NCI-H1417 (cell line): ENCODE measurements at places on chromosomes 3 and 15.

DNA sequence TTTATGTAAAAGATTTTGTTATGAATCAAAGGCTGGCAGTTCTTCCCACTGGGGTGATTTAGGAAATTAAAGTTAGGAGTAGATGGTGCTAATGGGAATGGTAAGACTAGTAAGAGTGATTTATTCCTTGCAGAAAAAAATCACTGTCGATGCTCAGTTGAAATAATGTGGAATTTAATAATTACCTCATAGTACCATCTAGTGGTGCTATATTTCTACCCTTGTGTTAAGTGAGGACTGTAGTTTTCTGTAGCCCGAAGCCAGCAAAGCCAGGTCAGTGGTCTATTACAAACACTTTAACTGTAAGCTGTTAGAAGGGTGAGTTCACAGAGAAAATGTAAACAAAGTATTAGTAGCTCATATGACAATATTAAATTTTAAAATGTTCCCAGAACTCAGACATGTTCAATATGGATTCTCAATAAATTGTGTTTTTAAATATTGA, 39.5 kb upstream of the GOLGA8J start:
- DNase-seq, result peak; percentile 12

DNA sequence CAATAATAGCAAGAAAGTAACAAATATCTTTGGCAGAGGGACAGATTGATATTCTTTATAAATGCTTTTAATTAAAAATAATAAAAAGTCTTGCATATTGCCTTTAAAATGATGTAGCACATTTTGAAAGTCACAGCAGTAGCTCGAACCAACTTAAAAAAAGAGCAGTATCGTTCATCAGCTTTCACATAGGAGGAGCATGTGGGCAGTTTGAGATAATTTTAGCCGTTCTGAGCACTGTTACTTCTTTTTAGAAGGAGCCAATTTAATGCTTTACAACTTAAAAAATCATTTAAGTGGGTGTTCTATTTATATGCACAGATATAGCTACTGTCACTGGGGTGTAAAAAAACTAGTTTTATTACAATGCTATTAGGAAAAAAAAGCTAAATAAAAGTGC, 622.7 kb upstream of the GBE1 start:
- no peak for DNase-seq

GRCh38 chr15:23588268-23588667, 22.8 kb downstream of the MKRN3 start:
- no peak for DNase-seq

GRCh38 chr3:58524326-58524888, 12.6 kb downstream of the ACOX2 start:
- DNase-seq, result no peak

- DNase-seq, result no peak
These were observed 158.4 kb downstream of the FHIT start for GRCh38 chr3:61092870-61093269.

GRCh38 chr3:143571548-143571947, 276.7 kb downstream of the SLC9A9 start:
- no peak for DNase-seq

GRCh38 chr3:111311709-111312235, 230.2 kb upstream of the CD96 start:
- no peak for DNase-seq

GRCh38 chr15:25774871-25775270, 88.3 kb downstream of the ATP10A start:
- no peak for DNase-seq

- no peak for DNase-seq
These were observed 18.9 kb downstream of the VGLL4 start for GRCh38 chr3:11624704-11625375.

DNA sequence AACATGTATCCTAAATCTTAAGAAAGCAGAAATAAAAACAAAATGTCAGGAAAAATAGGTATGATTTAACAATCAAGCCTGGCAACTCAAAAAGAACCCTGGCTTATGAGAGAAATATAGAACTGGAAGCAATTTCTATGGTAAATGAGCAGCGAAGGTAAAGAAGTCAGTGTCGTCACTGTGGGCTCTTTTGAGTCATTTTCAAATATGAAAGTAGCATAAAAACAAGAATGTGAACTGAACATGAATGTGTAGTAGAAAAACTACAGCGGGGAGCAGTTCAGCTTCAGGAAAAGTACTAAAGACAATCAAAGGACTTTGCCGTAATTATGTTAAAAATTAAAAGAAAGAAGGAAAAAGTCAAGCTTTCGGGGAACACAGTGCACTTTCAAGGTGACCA, 17.5 kb downstream of the LSG1 start:
- DNase-seq, result no peak

DNA sequence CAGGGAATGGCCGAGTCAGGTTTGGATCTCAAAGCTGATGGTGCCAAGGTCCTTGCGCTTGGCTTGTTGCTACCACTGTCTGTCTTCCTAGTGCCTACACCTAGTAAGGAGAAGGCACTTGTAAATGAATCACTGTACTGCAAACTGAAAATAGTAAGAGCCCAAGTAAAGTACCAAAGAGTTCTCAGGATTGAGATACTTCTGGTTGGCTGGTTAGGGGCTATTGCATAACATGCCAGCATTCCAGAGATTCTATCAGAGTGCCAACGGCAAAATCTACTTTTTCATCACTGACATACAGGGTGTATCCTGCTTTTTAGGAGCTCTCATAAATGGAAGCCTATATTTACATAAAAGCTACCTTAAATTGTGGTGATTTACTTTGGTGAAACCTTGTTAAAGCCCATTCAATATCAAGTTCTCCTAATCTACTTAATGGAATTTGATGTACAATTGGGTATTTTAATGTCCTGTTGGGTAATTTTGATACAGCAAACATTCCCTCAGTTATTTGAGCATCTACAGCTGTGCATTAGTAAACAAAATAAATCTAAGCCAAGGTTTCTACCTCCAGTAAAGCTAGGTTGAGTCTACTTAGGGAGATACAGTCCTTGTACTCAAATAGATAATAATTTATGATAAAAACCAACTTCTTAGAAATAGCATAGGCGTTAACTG, 30.7 kb upstream of the CHD2 start:
- DNase-seq, result no peak

GRCh38 chr3:127028781-127029657, 46.1 kb downstream of the PLXNA1 start:
- DNase-seq, result no peak

- DNase-seq, result no peak
These were observed 276.6 kb downstream of the SHQ1 start for GRCh38 chr3:72571638-72572114.

- no peak for DNase-seq
These were observed 49.0 kb downstream of the SUCLG2 start for GRCh38 chr3:67605377-67605776.

DNA sequence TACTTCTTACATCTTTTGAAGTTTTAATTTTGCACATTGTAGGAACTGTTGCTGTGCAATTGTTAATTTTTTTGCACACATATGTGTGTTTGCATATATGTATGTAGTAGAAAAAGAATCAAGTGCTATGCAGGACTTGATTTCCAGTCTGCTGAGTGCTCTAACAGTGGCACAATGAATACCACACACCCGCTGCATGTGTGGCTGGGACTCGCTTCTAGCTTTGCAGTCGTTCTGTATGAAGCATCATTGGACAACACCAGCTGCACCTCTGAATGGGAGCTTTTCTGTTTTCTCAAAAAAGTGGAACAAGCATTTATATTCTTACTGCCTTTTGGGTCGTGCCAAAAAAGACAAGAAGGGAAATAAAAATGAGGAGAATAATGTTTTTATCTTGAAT, 564.7 kb downstream of the FOXP1 start:
- DNase-seq, result no peak

- DNase-seq, result no peak
These were observed 84.2 kb downstream of the SMAD6 start for GRCh38 chr15:66786222-66786621.

DNA sequence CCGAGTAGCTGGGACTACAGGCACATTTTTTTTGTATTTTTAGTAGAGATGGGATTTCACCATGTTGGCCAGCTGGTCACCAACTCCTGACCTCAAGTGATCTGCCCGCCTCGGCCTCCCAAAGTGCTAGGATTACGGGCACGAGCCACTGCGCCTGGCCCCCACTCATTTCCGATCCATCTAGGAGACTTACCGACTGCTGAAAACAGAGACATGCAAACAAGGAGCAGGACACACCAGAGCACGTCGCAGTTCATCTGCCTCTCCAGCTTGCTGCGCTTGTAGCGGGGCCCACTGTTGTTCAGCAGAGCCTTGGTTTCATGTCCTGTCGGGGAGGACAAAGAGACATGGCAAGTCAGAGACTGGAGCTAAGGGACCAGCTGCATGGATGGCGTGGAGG, 137.4 kb downstream of the ATP10A start:
- no peak for DNase-seq

DNA sequence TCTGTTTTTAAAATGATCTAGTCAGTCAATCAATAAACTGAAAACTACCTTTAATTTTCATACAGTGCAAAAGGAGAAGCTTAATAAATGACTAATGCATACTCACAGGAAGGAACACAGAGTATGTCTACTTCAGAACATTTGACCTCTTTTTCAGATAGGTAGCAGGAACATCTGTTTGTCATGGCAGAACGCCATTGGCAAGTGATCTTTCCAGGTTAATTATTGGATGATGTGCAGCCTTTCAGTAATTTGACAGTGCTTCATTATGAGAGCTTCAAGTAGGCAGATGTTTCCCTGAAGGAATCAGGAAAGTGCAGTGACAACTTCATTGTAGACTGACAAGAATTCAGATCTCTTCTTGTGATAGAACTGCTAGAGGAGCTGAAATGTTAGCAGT, 325.0 kb downstream of the OTOL1 start:
- DNase-seq, result peak; percentile 76

DNA sequence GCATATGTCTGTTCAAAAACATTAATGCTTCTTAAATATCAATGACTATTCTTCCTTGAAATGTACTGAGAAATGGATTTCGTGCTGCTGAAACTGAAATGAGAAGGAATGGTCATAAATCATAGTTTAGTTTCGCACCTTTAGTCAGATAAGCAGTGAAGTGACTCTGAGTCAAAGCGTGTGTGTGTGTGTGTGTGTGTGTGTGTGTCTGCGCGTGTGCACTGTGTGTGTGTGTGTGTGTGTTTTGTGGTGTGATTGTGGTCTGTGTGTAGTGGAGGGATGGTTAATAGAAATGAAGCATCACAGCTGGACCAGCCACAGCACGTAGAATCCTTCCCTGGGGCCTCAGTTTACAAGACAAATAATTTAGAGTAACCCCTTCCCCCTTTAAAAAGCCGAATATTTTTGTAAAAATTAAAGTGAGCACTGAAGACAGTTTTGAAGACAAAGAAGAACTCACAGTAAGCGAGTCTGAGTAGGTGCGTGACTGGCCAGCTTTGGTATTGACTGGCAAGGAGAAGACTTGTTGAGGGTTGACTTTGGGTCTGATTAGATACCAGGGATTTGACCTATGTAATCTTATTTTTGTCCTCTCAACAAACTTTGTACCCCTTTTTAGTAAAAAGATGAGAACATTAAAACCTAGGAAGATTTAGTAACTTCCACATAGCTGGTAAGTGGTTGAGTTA, 202.0 kb upstream of the IL12A start:
- no peak for DNase-seq

GRCh38 chr3:175238801-175239200, 379.7 kb downstream of the NAALADL2 start:
- peak; percentile 87 for DNase-seq

DNA sequence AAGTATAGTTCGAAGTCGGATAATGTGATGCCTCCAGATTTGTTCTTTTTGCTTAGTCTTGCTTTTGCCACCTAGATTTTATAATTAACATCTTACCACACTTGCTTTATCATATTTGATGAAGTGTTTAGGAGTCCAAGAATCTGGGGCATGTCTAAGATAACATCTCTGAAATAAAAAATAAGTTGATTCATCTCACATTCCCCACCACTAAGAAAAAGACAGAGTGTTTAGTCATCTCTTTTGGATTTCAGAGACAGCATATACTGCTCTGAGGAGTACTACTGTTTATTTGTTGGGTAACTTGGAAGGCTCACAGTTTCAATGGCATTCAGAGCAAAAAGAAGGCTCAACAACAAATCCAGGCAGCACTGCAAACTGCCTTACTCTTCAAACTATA, 324.2 kb upstream of the ATP11B start:
- DNase-seq, result no peak

- DNase-seq, result no peak
These were observed 402.4 kb downstream of the RBMS3 start for GRCh38 chr3:29683018-29683993.

DNA sequence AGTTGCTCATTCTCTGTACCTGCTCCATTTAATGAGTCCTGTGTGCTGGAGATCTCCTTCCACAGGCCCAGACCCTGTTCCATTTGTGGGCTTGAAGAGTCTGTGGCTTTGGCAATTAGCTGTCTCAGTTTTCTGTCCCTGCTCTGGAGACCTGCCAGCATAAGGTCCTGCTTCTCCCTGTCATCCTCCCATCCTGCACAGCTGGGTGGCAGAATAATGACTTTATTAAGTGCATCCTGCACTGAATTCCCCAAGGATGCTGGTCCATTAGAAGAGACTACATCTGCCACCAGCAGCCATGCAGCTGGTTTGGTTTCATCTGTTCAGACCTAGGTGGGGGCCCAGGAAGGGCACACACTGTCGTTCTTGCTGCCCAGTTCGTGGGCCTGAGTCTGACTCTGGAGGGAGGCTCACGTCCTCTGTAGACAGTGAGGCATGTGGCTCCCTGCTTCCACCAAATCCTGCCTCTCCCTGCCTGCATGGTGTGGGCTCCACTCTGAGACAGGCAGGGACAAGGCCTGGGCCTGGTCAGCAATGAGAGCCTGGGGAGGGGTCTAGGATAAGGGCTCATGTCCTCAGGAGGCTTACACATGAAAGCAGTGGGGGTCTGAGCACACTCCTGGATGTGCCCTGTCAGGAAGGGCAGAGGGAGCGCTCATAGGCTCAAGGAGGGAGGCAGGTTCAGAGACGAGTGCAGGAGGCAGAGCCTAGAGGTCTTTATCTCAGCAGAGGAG, 78.4 kb upstream of the PRR23E start:
- no peak for DNase-seq

DNA sequence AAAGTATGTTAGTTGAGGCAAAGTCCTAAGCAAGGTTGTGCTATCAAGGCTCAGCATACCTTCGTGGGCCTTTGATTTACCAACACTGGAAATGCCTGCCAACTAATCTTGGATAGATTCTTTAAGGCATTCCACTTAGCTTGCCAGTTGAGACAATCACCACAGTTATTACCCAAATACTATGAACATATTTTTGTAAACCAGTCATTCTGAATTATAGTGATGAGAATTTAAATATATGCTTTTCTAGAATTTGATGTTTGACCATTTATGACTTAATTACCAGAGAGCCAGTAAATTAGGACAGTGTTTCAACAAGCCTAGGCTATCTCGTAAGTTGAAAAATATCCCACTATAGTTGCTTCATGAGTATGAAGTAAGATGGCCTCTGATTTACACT, 15.5 kb downstream of the TRIM59 start:
- DNase-seq, result no peak

DNA sequence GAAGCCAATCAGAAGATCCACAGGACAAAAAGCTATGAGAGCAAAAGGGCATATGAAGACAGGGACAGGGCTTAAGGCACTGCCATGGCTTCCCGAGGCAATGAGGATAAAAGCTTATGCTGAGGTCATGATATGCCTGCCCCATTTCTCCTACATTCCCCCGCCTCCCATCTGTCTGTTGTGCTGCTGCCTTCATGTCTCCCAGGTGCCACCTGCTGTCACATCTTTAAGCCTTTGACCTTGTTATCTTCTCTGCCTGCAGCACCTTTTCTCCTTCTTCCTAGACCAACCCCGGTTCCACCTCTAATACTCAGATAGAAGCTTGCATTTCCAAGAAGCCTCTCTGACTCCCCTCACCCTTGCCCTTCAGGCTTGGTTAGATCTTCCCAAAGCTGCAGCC, 213.8 kb downstream of the ARRDC4 start:
- no peak for DNase-seq
